ENCODE measurements at places on chromosomes 5 and 9.

DNA sequence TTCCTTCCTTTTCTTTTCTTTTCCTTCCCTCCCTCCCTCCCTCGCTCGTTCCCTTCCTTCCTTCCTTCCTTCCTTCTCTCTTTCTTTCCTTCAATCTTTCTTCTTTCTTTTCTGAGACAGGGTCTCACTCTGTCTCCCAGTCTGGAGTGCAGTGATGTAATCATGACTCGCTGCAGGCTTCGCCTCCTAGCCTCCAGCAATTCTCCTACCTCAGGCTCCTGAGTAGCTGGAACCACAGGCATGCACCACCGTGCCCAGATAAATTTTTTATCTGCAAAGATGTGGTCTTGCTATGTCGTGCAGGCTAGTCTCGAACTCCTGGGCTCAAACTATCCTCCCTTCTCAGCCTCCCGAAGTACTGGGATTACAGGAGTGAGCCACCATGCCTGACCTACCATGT lies 81.4 kb downstream of the SPATA31C2 start:
- DNase-seq: no peak

GRCh38 chr5:132901036-132901435 lies 27.6 kb downstream of the LEAP2 start:
- DNase-seq: no peak

DNA sequence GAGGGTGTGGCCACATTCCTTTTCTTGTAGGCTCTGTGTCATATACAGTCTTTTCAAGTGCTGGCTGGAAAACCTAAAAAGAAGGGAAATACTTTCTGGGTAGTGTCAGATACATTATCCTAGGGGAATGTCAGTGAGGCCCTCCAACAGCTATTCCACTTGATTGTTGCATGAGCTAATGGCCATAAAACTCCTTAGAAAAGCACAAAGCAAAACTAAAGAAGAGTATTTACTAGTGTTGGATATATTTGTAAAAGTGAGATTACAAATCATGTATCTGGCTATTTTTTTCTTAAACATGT lies 829 bp downstream of the ANXA1 start:
- no peak for DNase-seq

GRCh38 chr5:56638061-56638621 lies 177.2 kb upstream of the MAP3K1 start:
- no peak for DNase-seq
